Activated CD4-positive, alpha-beta T cell treated with anti-CD3 and anti-CD28 coated beads, Interleukin-2, Interleukin-4, amounts not matched to agents 100 ng/mL and 50 ng/mL, durations not matched to agents 16 hours and 8 hours (primary cell): ENCODE measurements at places on chromosomes 12 and 14.

DNA sequence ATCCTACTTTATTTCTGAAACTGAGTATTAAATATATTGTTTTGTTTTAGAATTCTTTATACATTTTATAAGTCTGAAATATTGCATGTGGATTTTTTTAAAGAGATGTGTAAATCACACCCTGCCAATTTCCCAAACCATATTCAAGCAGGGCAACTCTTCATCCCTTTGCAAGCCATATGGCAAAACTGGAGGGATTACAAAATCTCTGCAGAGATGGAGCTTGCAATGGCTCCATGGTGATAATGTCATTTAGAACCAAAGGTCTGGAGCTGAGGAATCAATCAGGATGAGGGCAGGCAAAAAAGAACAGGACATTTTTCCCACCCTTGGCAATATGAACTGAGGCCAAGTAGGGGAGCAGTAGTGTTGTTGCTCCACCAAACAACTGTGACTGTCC is 173.4 kb downstream of the BMP4 start:
- no peak for DNase-seq

DNA sequence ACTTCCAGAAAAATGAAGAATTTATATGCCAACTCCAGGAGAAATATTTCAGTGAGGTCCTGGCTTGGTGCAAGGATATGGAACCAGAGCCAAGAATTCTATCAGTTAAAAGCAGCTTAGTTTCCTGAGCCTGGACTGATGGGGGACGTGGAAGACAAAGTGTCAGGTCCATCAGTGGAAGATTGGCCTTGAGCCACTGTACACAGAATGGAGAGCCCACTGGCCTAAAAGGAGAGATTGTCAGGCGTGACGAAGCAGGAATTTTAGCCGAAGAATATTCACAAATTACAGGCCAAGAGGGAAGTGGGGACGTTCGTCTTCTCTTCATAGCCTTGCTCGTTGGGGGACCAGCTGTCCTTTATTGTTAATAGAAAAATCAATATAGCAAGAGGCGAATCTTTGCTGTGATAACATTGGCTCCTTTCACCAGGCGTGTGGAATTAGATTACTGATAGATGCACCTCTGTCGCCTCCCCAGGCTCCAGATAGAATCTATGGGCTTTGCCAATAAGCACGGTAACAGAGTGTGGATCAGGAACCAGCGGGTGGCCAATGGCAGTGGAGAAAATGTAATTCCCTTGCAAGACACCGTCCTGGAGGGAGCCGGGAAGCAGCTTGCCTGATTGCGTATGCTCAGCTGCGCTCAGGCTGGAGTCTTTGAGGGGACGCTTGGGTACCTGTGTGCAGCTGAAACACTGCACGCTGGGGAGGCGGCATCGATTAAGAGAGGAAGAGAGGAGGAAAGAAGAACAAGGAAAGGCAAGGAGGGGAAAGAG is 56.4 kb downstream of the TMEM132C start:
- no peak for DNase-seq

- no peak for DNase-seq
Observed at GRCh38 chr14:74109369-74109768, 24.6 kb downstream of the LIN52 start.

GRCh38 chr12:14772946-14773345 is 30.3 kb downstream of the WBP11 start:
- no peak for DNase-seq

GRCh38 chr12:6452944-6453630 is 1.2 kb downstream of the TAPBPL start:
- DNase-seq = no peak

DNA sequence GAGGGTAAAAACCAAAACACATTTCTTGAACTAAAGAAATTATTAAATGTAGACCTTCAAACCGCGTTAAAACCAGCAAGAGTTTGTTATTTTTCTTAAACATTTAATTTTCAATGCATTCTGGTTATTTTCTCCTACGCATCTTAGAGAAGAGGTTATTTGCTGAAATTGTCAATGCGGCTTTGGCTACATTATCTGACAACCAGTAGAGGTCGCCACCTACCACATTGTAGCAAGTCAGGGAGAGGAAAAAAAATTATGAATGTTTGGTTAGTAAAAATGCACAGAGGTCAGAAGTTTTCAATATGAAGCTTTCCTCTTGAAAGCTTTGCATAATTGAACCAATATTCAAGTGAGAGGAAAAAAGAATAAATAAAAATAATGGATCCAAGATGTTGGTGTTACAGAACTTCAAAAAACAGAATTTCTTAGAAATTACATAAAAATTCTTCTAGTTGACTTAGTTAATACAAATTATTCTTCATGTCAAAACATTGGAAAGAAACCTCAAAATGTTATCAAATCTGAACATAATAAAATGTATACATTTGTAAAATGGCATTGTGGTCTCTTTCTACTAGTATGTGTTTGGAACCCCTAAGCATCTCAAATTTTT is 159.4 kb upstream of the TMTC2 start:
- DNase-seq = peak; percentile 54

DNA sequence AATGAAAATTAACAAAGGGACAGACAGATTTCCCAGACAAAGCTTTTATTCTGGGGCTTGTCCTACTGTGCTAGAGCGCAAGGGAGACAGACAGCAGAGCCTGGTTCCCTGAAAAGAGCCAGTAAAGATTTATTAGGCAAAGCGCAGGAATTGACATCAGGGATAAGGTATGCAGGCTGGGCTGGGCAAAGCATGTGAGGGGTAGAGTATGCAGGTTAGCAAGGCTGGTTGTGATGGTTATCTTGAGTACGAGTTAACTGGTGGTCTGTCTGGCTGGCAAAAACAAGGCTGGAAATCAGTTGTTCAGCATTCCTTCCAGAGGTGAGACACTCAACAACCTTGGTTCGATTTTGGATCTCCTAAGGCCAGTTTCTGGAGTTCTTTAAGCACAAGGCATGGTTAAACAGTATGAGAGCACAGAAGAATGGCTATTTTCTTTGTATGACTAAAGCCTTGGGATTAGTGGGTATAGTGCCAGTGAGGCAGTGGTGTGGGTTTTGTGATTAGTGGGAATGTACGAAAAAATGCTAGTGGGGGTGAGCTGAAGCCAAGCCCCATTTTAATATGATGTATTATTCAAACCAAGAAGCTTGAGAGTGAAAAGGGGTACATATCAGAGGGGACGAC is 30.9 kb downstream of the BTBD7 start:
- no peak for DNase-seq
